Nasal cavity respiratory epithelium epithelial cell of viscerocranial mucosa (primary cell): ENCODE measurements at places on chromosomes 6 and 20. TPM values are rescaled to one million over a fixed set of nuclear protein-coding genes. Genes with fewer than 3 reads are reported as not detected.

The RREB1 gene
- total RNA-seq, result 26.3 and 78.3 TPM in 2 replicates

The BMP5 gene
- total RNA-seq, result not detected in 2 replicates

The SLC16A10 gene
- not detected in 2 replicates for total RNA-seq

The HAO1 gene
- total RNA-seq, result not detected in 2 replicates

The ZC2HC1B gene
- not detected in 2 replicates for total RNA-seq

The DTNBP1 gene
- 9.7 and 10.3 TPM in 2 replicates for total RNA-seq

The COL20A1 gene
- under 0.01 and 0.07 TPM in 2 replicates for total RNA-seq

The ZNF512B gene
- 6.2 and 18.0 TPM in 2 replicates for total RNA-seq

The SOX12 gene
- total RNA-seq, result 2.1 and 4.2 TPM in 2 replicates

The OR12D3 gene
- not detected in 2 replicates for total RNA-seq

The SLC22A7 gene
- not detected in 2 replicates for total RNA-seq

The KCNK5 gene
- under 0.01 and 1.8 TPM in 2 replicates for total RNA-seq

The SLC17A9 gene
- 0.28 TPM in 1 of 2 replicates, not detected in the other for total RNA-seq

The FOXS1 gene
- not detected in 2 replicates for total RNA-seq

The MICB gene
- total RNA-seq, result 3.7 and 5.8 TPM in 2 replicates

The PSORS1C2 gene
- total RNA-seq, result not detected in 2 replicates

The COL19A1 gene
- total RNA-seq, result under 0.01 TPM in 1 of 2 replicates, not detected in the other

The CYP39A1 gene
- 6.5 and 8.2 TPM in 2 replicates for total RNA-seq

The ALDH5A1 gene
- 0.68 and 5.3 TPM in 2 replicates for total RNA-seq

The DEFB124 gene
- total RNA-seq, result not detected in 2 replicates

The PI16 gene
- not detected in 2 replicates for total RNA-seq

The TTLL9 gene
- total RNA-seq, result not detected in 2 replicates

The ARMH2 gene
- total RNA-seq, result not detected in 2 replicates

The HBS1L gene
- total RNA-seq, result 128 and 149 TPM in 2 replicates

The RNF39 gene
- total RNA-seq, result 1.5 and 3.8 TPM in 2 replicates

The MICAL1 gene
- 13.0 and 13.7 TPM in 2 replicates for total RNA-seq

The SLC17A1 gene
- not detected in 2 replicates for total RNA-seq

The APCDD1L gene
- under 0.01 and 0.21 TPM in 2 replicates for total RNA-seq

The PTK6 gene
- total RNA-seq, result 35.2 and 51.9 TPM in 2 replicates

The OPRL1 gene
- total RNA-seq, result 0.34 and 0.71 TPM in 2 replicates

The CUTA gene
- total RNA-seq, result 27.3 and 62.1 TPM in 2 replicates

The DXO gene
- 10.0 and 10.9 TPM in 2 replicates for total RNA-seq

The SLC17A3 gene
- total RNA-seq, result not detected in 2 replicates

The RTF2 gene
- total RNA-seq, result 63.2 and 79.3 TPM in 2 replicates

The RNF182 gene
- total RNA-seq, result under 0.01 and 0.07 TPM in 2 replicates

The ABHD16B gene
- total RNA-seq, result not detected in 2 replicates

The RBPJL gene
- not detected in 2 replicates for total RNA-seq

The LRRC73 gene
- 0.14 and 0.34 TPM in 2 replicates for total RNA-seq

The LHFPL5 gene
- total RNA-seq, result 0.07 TPM in 1 of 2 replicates, not detected in the other

The CDH26 gene
- 1.4 and 3.1 TPM in 2 replicates for total RNA-seq

The ACTL10 gene
- 1.4 and 1.7 TPM in 2 replicates for total RNA-seq

The TAGAP gene
- 0.34 and 0.43 TPM in 2 replicates for total RNA-seq

The HRH3 gene
- total RNA-seq, result not detected in 2 replicates

The NKX2-2 gene
- not detected in 2 replicates for total RNA-seq
